ENCODE measurements at places on chromosomes 12 and 14. TPM values are rescaled to one million over a fixed set of nuclear protein-coding genes. Genes with fewer than 3 reads are reported as not detected.
A peak's percentile ranks its signal among the peaks of the same experiment; 100 is the strongest.

RNF212B gene
- total RNA-seq: 0.33 TPM

DNA sequence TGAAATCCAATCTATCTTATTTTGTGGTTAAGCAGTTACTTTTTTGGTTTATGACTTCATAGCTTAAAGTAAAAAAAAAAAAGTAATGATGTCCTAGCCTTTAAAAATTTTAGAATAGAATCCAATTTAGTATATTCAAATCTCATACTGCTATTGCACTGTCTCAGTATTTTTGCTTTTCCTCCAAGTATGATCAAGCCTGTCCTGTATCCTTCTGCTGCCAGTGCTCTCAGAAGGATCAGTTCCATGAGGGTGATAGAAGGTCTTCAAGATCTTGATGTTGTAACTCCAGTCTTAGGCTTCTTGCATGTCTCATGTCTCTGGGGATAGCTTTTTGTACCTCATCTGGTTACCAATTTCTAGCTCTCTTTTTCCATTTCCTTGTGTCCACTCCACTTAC is 324.2 kb upstream of the FAR2 start:
- DNase-seq: no peak
- no peaks in the 10 kb centered on the region for H3K27me3 ChIP-seq
- no peaks in the 10 kb centered on the region for H3K36me3 ChIP-seq
- no peak overlapping the region for H3K4me3 ChIP-seq

DNA sequence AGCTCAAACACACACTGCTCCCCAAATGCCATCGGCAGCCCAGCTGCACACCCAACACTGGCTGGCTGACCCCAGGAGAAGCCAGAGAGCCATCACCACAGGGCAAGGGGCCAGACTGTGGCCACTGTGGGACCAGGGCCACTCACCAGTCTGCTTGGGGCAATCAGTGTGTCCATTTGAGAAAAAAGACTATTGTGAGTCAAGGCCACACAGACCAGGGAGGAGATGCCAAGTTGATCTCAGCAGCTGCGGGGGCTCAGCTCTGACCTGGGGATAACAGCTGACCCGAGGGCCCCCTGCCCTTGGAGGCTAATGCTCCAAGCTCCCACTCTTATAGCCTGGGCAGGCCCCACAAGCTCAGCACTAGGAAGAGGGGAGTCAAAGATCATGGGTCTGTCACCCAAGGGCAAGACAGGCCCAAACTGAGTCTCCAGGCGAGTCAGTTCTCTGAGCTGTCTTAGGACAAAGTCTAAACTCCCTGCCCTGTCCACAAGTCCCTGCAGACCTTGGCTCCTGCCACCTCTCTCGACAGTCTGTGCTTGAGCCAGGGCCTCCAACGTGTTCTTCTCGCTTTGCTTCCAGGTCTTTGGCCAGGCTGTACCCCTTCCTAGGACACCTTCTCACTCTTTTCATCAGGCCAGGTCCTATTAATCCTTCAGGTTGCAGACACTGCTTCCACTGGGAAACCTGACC is 30.1 kb upstream of the PNMA1 start:
- DNase-seq: no peak
- H3K36me3 ChIP-seq: peaks cover 6% of the 10 kb centered on the region
- no peaks in the 10 kb centered on the region for H3K27me3 ChIP-seq
- H3K4me3 ChIP-seq: no peak overlapping the region

- DNase-seq: peak; percentile 98
- peak overlapping the region; percentile 92 for H3K27ac ChIP-seq
- peak overlapping the region; percentile 57 for H3K4me3 ChIP-seq
- H3K36me3 ChIP-seq: no peaks in the 10 kb centered on the region
Measured at GRCh38 chr12:47812797-47813510, 6.7 kb downstream of the HDAC7 start.

DNA sequence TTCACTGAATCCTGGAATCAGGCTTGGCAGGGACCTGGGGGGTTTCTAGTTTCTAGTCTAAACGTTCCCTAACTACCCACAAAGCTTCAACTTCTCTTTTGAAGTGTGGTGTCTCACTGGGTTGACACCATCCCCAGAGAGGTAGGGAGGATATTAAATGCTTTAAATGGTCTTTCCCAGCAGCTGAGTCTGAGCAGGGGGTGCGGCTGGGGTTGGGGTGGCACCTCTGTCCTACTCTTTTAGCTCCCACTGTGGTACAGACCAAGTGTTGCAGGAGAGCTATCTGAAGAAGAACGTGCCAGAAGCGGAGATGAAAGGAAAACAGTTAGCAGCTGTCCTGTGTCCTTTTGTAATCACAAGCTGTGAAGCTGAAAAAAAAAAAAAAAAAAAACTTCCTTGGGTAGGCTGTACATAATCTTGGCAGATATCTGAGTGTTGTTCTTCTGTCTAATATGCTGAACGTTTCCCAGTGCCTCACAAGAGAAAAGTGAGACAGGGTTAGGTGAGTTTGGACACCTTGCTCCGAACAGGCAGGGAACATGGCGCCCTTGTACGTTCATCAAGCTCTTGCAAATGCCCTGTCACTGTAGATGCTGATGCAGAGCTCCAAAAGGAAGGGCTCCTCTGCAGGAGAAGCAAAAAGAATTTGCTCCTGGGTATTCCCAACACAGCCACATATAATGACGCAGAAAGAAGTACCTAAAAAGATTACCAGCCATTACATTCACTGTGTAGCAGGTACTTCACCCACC is 447.2 kb downstream of the APAF1 start:
- no peaks in the 10 kb centered on the region for H3K27me3 ChIP-seq
- H3K4me3 ChIP-seq: no peak overlapping the region
- H3K4me1 ChIP-seq: no peaks in the 10 kb centered on the region
- H3K27ac ChIP-seq: no peak overlapping the region
- no peaks in the 10 kb centered on the region for H3K36me3 ChIP-seq
